ENCODE measurements at places on chromosomes 7 and 10.

DNA sequence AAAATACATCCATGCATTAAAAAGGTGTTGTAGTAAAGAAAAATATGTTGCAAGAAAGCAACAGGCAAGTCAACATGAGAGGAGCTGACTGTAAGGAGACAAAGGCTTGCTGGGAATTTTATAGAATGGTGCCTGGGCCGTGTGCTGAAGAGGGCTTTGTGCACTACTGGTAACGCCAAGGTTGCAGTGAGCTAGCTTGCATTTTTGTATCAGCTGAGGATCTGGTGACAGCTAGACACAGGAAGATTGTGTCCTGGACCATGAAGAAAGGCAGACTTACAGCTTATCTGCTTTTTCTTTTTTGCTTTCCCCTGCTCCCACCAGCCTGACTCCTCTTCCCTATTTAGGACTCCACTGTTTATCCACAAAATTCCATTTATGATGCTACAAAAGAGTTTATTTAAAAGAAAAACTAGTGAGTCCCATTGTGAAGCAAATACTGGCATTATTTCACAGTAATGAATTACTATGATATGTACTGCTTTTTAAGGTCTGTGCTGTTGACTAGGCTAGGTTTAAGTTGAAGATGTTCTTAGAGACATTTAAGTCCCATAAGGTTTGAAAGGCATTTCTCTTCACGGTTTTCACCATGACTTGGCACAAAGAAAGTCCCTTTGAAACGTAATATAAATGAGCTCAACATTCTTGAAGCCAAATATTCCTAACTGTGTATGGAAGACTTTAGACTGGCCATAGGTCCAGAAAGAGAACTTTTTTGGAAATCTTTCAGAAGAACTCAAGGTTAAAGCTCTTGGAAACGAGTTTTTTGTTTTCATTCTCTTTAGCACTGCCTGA is 88.6 kb downstream of the SEC23IP start:
- DNase-seq = no peak

GRCh38 chr7:46229409-46229808 is 308.3 kb upstream of the IGFBP3 start:
- DNase-seq = no peak

DNA sequence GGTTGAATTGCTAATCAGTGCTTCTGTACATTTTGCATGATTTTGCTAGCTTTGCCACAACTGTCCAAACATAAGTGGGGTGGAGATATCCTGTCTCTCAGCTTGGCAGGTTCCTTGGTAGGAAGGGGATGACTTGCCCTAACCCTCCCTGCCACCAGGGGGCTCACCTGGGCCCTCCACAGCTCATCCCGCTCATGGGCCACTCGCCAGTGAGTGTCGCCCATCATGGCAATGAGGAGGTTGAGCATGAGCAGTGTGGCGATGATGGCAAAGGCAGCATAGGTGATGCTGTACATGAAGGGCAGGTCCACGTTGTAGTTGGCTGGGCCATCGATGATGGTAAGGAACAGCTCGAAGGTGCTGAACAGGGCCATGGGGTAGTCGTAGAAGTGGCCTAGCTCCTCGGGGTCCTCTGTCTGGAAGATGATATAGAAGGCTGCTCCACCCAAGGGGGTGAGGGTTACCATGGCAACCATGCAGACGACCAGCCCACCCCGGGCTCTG is 12.2 kb downstream of the TRPV6 start:
- DNase-seq = no peak

DNA sequence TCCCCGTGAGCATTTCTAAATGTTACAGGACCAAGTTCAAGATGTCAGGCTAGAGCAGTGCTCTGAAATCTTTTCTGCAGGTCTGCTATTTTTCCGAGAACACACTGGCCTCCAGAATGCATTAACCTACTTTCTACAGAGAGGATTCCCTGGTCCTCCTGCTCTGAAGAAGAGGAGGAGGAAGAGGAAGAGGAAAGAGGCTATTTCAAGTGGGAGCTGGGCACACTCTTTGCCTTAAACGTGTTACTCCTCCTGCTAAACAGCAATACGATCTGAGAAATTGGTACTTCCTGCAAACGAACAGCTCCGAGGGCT is 157.4 kb downstream of the FRMD4A start:
- no peak for DNase-seq

DNA sequence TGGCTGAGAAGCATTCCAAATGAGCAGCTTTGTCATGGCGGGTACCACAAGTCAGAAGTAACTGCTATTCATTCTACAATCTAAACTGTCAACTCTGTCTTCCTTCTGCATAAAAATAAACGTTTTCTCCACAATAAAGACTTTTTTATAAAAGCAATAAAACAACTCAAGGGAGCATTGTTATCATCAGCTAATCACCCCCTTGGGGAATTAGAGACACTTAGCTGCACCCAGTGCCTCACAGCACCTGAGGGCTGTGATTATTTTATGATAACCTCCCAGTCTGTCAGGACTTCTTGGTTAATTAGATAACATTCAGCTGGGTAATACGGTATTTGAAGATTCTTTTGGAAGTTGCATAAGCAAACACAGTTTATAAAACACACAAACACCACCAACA is 155.6 kb downstream of the PPP1R3A start:
- DNase-seq = no peak

DNA sequence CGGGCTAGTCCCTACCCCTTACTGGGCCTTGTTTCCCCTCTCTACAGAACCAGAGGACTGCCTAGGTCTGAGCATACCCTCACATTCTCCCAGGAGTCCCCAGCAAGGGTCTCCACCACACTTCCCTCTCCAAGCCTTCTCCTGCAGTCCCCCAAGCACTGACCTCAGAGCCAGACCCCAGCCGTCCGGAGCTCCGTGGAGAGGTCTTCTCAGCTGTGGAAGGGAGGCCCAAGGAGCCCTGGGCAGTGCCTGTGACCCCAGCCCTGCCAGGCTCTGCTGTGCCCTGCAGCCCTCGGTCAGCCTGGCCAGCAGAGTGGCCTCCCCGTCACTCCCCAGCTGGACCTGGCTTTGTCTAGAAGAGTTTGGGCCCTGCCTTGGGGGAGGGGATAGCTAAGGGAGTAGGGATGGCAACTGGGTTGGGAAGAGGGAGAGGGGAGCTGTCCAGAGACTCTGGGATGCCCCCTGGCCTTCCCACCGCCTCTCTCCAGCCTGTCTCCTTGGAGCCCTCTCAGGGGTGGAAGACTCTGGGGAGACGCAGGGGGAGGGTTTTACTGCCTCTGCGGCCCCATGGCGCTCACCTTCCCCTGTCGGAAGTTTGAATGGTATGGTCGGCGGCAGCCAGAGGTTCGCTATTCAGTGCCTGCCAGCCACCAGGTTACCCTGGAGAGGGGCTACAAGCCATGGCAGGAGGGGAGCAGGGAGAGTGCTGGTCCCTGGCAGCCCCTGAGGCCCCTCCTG is at the start of gene C10orf105:
C10orf105 (minus strand) TSS at position 315 of the 738 bp plus-strand sequence. CDS start 3,441 bp downstream, outside the sequence.
- no peak for DNase-seq

DNA sequence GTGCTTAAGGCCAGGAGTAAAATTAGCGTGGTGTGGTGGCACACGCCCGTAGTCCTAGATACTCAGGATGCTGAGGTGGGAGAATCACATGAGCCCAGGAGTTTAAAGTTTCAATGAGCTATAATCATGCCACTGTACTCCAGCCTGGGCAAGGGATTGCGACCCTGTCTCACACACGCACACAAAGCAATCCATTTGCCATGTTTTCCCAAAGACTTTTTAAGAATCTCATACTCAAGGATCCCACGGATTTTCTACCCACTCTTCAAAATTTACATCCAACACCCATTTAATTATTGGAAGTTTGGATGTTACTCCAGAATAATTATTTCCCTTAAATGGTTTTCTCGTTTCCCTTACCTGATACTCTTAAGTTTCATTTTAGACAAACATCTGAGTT is 47.9 kb downstream of the IGF2BP3 start:
- DNase-seq = no peak

DNA sequence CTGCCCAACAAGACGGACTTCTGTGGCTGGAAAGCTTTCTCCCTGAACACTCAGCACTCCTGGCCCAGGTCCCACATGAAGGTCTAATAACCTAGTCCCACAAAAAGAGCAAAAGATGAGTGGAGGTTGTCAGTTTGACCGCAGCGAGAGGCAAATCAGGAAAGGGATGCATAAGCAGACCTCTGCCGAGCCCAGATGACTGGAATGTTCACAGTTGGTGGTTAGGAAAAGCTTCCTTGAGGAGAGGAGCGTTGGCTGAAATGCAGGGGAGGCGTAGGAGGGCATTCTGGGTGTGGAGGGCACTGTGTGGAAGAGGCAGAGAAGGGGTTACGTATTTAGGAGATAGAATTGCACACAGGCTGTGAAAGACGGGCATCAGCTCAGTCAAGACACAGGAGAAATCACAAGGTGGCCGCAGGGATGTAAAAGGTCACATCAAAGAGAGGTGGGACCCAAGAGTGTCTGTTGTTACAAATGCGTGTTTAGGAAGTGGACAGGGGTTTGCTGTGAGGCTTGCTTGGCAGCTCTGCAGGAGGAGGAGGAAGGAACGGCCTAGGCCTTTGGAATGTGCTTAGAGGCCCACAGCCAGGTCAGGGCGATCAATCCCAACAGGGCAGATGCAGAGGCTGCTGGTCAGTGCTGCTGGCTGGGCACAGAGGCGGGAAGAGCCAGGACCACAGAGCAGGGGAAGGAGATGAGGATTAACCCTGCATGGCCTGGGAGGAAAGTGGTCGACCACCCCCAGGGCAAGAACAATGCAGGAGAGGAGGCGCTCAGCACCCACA is 133.5 kb downstream of the VIPR2 start:
- no peak for DNase-seq

GRCh38 chr10:60234551-60234950 is 155.1 kb downstream of the ANK3 start:
- no peak for DNase-seq

DNA sequence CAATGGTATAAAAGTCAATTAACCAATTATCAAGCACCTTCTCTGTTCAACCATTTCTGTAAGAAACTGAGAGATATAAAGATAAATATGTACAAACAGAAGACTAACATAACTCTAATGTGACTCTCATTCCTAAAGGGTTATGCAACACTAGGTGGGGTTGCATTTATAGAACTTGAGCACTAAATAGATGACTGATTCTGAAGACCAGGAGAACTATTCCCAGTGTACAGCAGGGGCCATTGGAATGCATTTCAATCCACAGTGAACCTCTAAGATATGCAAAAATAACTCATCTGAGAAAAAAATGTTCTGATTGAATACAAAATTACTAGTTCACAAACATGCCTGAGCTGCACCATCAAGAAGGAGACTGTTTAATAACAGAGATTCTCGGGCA is 341.2 kb upstream of the STEAP1 start:
- DNase-seq = no peak
